MCF 10A (cell line): ENCODE measurements at places on chromosomes 16 and 17. TPM values are rescaled to one million over a fixed set of nuclear protein-coding genes. Genes with fewer than 3 reads are reported as not detected.

CBFA2T3 gene
- not detected in 2 replicates for total RNA-seq

PIGW gene
- total RNA-seq: 7.5 and 9.8 TPM in 2 replicates

DUSP3 gene
- 39.7 and 55.0 TPM in 2 replicates for total RNA-seq

- DNase-seq: no peak
- no peaks in the 10 kb centered on the region for H3K27me3 ChIP-seq
- H3K27ac ChIP-seq: no peak overlapping the region
- H3K36me3 ChIP-seq: no peaks in the 10 kb centered on the region
- H3K4me3 ChIP-seq: no peak overlapping the region
- no peaks in the 10 kb centered on the region for H3K4me1 ChIP-seq
Observed at GRCh38 chr16:50581845-50582244, 33.6 kb downstream of the NKD1 start.

DNA sequence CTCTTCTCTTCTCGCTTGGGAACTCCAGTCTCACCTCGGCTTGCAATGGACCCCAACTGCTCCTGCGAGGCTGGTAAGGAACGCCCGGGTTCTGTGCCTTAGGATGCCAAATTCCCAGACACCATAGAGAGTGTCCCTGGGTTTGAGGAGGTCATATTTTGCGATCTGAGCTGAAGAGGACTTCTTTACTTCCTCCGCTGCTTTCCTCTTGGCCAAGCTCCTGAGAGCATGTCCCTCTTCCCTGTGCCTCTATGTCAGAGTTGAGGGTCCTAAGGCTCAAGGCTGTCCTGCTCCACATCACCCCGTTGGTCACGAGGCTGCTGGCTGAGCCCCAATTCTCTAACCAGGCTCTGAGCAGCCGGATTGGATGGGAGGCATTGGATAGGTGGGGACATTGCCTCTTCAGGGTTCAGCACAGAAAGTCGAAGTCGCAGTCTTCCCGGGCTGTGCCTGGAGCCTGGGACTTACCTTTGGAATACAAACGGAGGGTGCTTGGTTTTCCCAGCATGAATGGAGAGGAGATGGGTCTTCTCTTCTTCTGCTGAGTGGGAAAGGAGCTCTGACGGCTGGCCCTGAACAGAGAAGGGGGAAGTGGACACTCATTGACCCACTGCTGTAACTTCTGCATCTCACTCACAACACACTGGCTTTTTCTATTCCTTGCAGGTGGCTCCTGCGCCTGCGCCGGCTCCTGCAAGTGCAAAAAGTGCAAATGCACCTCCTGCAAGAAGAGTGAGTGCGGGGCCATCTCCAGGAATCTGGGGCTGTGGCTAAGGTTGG lies 416 bp downstream of the MT1H start:
- H3K4me3 ChIP-seq: no peak overlapping the region
- peaks cover 9% of the 10 kb centered on the region for H3K27me3 ChIP-seq
- DNase-seq: no peak
- no peak overlapping the region for H3K27ac ChIP-seq
- no peaks in the 10 kb centered on the region for H3K4me1 ChIP-seq

- peak overlapping the region; percentile 77 for H3K27ac ChIP-seq
- peaks cover 29% of the 10 kb centered on the region for H3K4me1 ChIP-seq
- H3K4me3 ChIP-seq: peak overlapping the region; percentile 10
- H3K36me3 ChIP-seq: peaks cover 6% of the 10 kb centered on the region
- peak; percentile 66 for DNase-seq
Observed at GRCh38 chr17:36858119-36859002, 78.9 kb upstream of the LHX1 start.

CLEC19A gene
- not detected in 2 replicates for total RNA-seq

DNA sequence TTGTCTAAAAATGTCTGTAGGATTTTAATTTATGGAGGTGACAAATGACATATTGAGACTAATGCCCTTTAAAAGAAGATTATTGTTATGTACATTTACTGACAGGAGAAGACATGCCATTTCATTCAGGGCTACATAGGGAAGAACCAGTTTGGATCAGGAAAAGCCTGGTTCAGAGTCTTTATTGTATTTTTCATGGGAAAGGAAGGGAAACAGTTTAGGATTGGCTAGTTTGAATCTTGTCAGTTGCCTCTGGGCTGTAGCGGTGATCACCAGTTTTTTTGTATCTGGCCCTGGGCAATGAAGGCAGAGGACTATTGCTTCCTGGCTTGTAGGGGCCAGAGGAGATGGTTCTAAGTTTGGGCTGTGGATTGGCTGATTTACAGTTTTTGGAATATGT lies 31.8 kb downstream of the NSRP1 start:
- H3K4me3 ChIP-seq: no peak overlapping the region
- no peak for DNase-seq
- no peak overlapping the region for H3K27ac ChIP-seq
- H3K4me1 ChIP-seq: peaks cover 11% of the 10 kb centered on the region
- peaks cover 53% of the 10 kb centered on the region for H3K36me3 ChIP-seq

DNA sequence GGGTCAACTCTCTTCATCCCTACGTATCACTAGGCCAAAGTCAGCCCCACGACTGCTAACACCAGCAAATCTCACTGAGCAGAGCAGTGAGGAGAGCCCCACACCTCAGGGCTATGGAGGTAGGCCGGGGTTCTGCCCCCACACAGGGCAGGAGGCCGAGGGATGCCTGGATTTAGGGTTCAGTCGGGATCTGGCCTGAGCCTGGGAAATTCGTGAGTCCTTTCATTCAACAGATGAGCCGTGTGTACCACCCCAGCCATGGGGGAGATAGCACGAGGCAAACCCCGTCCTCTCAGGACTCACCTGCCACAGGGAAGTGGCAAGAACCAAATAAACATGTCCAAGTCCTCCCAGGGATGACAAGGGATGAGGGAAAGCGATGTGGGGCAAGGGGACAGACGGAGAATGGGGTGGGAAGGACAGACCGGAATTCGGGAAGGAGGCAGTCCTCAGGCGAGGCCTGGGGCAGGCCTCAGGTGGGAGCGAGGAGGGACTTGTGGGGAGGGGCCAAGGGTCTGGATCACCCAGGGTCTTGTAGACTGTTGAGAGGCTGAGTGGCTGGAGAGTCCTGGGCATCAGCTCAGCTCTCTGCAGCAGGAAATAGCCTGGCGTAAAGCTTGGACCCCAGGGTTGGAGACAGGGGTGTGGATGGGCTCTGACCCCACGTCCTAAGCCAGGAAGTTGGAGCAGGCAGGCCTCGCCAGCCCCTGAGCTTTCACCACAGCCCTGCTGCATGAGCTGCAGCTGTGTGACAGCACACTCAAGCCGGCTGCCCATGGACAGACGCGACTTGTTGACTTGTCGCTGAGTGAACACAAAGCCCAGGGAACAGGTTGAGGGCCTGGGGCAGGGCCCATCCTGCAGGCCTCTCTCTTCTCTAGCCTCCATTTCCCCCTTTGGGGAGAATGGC lies 7.9 kb upstream of the FAM83G start:
- H3K4me3 ChIP-seq: no peak overlapping the region
- H3K27me3 ChIP-seq: no peaks in the 10 kb centered on the region
- H3K36me3 ChIP-seq: peaks cover 7% of the 10 kb centered on the region
- no peak for DNase-seq

GRCh38 chr17:16086957-16087356 lies 87.3 kb downstream of the TTC19 start:
- H3K4me3 ChIP-seq: no peak overlapping the region
- H3K27ac ChIP-seq: no peak overlapping the region
- H3K27me3 ChIP-seq: no peaks in the 10 kb centered on the region
- H3K36me3 ChIP-seq: peaks cover 49% of the 10 kb centered on the region

TBC1D3G gene
- total RNA-seq: 0.86 TPM in 1 of 2 replicates, not detected in the other

CDH15 gene
- not detected in 2 replicates for total RNA-seq

KRTAP2-3 gene
- not detected in 2 replicates for total RNA-seq

KRT37 gene
- total RNA-seq: not detected in 2 replicates

TMC8 gene
- not detected in 2 replicates for total RNA-seq

ASB16 gene
- total RNA-seq: not detected in 2 replicates

DNA sequence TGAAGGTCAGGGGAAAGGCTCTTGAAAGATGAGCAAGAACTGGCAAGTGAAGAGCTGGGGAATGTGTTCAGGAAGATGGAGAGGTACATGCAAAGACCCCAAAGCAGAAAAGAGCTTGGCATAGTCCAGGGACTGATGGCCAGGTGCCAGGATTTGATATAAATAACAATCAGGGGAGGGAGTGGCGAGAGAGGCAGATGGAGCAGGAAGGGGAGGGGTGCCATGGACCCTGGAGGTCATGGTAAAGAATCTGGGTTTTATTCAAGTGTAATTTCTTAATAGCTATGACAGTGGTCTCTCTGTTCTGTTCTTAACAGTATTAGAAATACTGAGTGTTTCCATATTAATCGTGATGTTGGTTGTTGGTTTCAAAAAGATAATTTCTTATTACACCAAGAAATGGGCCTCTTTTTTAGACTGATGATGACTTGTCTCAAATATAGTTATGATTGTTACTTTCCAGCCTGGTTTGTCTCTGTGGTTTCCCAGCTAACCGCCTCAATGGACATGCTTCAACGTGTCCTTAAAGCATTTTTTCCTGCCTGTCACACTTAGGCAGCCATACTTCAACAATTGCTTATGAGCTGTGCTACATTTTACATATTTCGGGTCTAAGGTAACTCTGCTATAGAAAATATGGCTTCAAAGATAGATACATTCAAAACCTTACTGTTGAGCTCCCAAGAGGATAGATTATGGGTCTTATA lies 49.4 kb downstream of the MYH10 start:
- H3K4me1 ChIP-seq: peaks cover 10% of the 10 kb centered on the region
- H3K36me3 ChIP-seq: no peaks in the 10 kb centered on the region
- DNase-seq: peak; percentile 55
- peak overlapping the region; percentile 87 for H3K27ac ChIP-seq

DNA sequence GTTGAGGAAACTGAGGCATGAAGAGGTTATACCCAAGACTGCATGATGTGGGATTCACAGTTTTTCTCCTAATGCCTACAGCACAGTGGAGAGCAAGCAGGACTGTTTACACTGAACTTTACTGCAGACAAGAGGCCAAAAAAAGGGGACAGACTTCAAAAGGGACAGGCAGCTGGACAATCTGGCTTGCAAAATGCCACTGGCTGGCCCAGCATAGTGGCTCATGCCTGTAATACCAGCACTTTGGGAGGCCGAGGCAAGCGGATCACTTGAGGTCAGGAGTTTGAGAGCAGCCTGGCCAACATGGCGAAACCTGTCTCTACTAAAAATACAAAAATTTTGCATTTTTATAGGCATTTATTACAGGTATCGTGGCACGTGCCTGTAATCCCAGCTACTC lies 2.0 kb upstream of the MGAT5B start:
- H3K36me3 ChIP-seq: no peaks in the 10 kb centered on the region
- no peak for DNase-seq
- no peak overlapping the region for H3K27ac ChIP-seq
- no peaks in the 10 kb centered on the region for H3K27me3 ChIP-seq

DNA sequence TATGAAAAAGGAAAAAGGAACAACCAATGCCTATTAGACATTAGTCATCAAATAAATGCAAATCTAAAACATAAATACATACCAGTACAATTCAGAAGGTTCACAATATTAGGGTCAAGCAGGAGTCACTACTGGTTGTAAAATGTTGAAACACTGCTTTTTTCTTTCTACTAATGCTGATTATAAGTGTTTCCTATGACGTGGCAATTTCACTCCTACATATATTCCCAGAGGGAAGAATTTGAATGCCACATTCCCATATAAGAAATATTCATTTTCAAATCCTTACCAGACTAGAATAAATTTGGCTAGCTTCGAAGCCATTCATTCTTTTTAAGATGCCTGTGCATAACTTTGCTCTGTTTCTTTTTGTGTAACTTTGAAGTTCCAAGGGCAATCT lies 2.6 kb upstream of the KRTAP9-2 start:
- peaks cover 70% of the 10 kb centered on the region for H3K27me3 ChIP-seq
- H3K36me3 ChIP-seq: no peaks in the 10 kb centered on the region
- no peak overlapping the region for H3K27ac ChIP-seq
- no peak overlapping the region for H3K4me3 ChIP-seq
- DNase-seq: no peak

ZNF423 gene
- not detected in 2 replicates for total RNA-seq

ABCA9 gene
- 4.5 and 7.8 TPM in 2 replicates for total RNA-seq

GRCh38 chr16:13645601-13646245 lies 274.2 kb upstream of the ERCC4 start:
- H3K27ac ChIP-seq: no peak overlapping the region
- no peaks in the 10 kb centered on the region for H3K36me3 ChIP-seq
- H3K4me1 ChIP-seq: no peaks in the 10 kb centered on the region
- DNase-seq: no peak
- no peak overlapping the region for H3K4me3 ChIP-seq

DNA sequence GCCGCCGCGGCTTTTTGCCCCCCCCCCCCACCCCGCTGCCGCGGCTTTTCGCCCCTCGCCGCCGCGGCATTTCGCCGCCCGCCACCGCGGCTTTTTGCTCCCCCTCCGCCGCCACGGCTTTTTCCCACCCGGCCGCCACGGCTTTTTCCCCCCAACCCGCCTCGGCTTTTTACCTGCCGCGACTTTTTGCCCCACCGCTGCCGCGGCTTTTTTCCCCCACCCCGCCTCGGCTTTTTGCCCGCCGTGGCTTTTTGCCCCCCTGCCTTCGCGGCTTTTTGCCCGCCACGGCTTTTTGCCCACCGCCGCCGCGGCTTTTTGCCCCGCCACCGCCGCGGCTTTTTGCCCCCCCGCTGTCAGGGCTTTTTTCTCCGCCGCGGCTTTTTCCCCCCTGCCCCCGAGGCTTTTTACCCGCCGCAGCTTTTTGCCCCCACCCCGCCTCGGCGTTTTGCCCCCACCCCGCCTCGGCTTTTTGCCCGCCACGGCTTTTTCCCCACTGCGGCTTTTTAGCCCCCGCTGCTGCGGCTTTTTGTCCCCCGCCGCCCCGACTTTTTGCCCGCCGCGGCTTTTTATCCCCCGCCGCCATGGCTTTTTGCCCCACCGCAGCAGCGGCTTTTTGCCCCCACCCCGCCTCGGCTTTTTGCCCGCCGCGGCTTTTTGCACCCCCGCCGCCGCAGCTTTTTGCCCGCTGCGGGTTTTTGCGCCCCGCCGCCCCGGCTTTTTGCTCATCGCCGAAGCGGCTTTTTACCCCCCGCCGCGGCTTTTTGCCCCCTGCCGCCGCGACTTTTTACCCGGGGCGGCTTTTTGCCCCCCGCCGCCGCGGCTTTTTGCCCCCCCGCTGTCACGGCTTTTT lies 527.8 kb upstream of the WSB1 start:
- H3K36me3 ChIP-seq: no peaks in the 10 kb centered on the region
- no peaks in the 10 kb centered on the region for H3K27me3 ChIP-seq
- H3K4me3 ChIP-seq: no peak overlapping the region
- H3K27ac ChIP-seq: no peak overlapping the region
